Natural killer cell treated with Interleukin-12 subunit alpha and Interleukin-12 subunit beta and Interleukin-15 and Interleukin-18, amount 100 ng/mL, for 72 hours (primary cell): ENCODE measurements at places on chromosomes 7 and 10. TPM values are rescaled to one million over a fixed set of nuclear protein-coding genes. Genes with fewer than 3 reads are reported as not detected.

The SRRM3 gene
- total RNA-seq: not detected

The SEC61A2 gene
- 54.8 TPM for total RNA-seq

The PRF1 gene
- 497 TPM for total RNA-seq

The OPN4 gene
- total RNA-seq: not detected

The GDF2 gene
- total RNA-seq: not detected

The AP1S1 gene
- 39.4 TPM for total RNA-seq

The GJC3 gene
- not detected for total RNA-seq

The PTF1A gene
- total RNA-seq: not detected

The PNLIP gene
- not detected for total RNA-seq

The GNGT1 gene
- total RNA-seq: not detected

The ITIH5 gene
- total RNA-seq: not detected

The CNTNAP2 gene
- not detected for total RNA-seq

The CALHM1 gene
- total RNA-seq: not detected

The CPN1 gene
- total RNA-seq: not detected

The SCIN gene
- not detected for total RNA-seq

The CALCR gene
- total RNA-seq: not detected

The HOXA6 gene
- not detected for total RNA-seq

The MUC12 gene
- total RNA-seq: not detected

The SFTPD gene
- not detected for total RNA-seq

The MACROH2A2 gene
- total RNA-seq: 0.56 TPM

The EGR2 gene
- 116 TPM for total RNA-seq

The CPA1 gene
- not detected for total RNA-seq

The GPC2 gene
- 2.7 TPM for total RNA-seq

The HABP2 gene
- total RNA-seq: not detected

The TFEC gene
- 1.0 TPM for total RNA-seq

The CRHR2 gene
- not detected for total RNA-seq

The NET1 gene
- 20.1 TPM for total RNA-seq

The SPDYE9 gene
- total RNA-seq: not detected

The OR6B1 gene
- total RNA-seq: not detected
